ENCODE measurements at places on chromosomes 6 and 20.

DNA sequence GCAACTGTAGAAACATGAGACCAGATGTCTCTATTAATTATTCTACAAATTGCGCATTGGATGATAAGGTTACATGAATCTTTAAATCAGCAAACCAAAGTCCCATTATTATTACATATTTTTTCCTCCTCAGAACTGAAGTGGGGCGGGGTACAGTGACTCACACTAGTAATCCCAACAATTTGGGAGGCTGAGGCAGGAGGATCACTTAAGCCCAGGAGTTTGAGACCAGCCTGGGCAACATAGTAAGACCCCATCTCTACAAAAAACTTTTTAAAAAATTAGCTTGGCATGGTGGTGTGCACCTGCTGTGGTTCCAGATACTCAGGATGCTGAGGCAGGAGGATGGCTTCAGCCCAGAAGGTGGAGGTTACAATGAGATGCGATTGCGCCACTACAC lies 29.0 kb downstream of the HFE start:
- no peak for DNase-seq

DNA sequence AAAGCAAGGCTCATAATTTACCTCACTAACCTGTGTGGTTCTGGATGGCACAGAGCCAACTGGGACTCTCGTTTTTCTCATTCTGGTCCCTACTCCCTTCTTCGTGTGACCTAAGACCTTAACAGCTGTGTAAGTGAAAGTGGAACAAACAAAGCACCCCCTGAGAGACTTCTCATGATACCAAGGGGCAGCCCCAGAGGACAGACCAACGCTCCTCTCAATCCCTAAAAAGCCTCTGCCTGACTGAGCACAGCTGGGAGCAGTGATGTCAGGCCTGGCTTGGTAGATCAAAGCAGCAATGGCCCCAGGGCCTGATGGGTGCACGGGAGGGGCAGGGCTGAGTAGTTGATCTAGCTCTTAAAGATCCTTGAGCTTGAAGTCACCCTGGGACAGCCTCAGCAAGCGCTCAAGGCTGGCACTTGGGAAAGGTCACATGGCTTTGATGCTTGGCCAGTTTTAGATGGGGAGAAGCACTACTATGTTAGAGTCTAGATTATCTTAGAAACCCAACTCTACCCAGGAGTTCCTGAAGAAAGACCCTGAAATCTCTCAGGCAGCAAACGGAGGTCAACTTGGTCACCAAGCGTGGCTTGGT lies 16.2 kb upstream of the TGM2 start:
- DNase-seq: no peak

DNA sequence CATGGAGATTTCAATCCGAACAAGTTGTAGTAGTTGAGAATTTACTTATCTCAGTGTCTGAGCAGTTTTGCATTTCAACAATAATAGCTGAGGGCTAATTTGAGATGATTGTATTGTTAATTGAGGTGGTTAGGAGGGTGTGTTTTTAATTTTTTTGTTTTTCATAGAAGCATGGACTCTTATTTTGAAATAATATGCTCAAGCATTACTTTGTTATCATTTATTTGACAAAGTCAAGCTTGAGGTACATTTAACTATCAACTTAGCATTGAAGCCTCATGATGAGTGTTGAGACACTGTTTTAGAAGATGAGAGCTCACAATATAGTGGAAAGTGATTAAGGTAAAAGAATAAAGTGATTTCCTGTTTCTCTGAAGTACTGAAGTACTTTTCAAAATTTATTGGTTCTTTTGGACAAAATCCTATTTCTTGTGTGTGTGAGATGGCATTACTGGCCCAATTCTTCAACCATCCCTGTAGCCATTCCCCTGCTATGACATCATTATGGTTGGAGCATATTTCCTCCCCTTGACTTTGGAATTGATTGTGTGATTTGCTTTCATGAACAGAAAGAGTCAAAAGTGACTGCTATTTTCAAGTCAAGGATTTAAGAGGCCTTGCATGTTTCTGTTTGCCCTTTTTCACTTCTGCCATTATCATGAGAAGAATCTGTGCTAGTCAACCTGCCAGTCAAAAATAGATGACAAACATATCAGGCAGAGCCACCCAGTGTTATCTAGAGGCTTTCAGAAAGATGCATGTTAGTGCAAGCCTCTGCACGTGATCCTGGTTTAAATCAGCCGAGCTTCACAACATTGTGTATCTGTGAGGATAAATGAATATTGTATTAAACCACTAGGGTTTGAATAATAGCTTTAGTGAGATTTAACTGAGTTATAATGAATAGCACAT lies 1112.3 kb upstream of the CITED2 start:
- DNase-seq: no peak

DNA sequence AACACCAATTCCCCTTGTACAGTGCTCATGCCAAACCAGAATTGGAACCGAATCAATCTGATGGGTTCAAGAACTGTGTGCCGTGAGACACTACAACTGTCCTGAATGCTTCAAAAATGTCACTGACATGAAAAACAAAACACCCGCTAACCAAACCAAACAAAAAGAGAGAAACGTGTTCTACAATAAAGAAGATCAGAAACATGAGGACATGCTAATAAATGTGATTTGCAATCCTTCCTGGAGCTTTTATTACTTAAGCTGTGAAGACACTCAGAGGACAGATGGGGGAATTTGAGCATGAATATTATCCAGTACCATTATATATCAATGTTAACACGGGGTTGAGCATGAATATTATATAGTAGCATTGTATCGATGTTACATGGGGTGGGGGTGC lies 72.2 kb upstream of the NFATC2 start:
- DNase-seq: no peak

GRCh38 chr6:121733234-121733633 lies 297.8 kb downstream of the GJA1 start:
- no peak for DNase-seq

- DNase-seq: peak; percentile 39
Observed at GRCh38 chr6:127879685-127880084, 21.2 kb downstream of the THEMIS start.

Measured in activated CD4-positive, alpha-beta T cell treated with anti-CD3 and anti-CD28 coated beads for 48 hours (primary cell).